Cortex of kidney (tissue), 1 donor: ENCODE measurements at places on chromosomes 2 and 18.

- no peak for DNase-seq
Observed at GRCh38 chr2:129656081-129656598, 323.3 kb upstream of the RAB6C start.

DNA sequence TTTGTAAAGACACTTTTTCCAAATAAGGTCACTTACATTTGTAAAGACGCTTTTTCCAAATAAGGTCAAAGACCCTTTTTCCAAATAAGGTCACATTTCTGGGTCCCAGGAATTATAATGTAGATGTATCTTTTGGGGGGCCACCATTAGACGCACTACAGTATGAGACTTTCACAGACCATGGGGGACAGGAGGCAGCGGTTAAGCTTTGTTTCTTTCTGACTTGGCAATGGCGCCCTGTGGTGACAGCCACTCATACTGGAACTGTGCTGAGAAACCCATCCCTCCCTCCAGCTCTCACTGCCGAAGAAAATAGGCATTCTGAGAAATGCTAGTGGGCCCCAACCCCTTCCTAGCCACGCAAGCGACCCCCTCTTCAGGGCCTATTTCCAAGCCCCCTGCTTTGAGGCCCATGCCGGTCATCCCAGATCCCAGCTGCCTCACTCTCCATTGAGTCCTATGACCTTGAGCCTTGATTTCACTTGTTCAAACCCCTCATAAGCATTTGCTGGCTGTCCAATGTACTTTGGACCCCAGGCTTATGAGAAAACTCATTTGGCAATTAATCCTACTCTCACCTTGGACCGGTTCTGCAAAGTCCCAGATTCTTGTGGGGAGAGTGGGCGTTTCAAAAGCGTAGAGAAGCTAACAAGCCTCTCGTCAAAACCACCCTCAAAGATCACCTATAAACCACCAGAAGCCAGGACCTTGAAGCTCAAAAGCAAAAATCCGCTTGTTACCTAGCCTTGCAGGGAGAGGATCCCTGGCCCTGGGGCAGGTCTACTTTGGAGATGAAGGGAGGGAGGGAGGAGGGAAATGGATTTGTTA lies 11.3 kb upstream of the SPATA3 start:
- DNase-seq = no peak

GRCh38 chr2:197204519-197205250 lies 105.9 kb downstream of the ANKRD44 start:
- no peak for DNase-seq

DNA sequence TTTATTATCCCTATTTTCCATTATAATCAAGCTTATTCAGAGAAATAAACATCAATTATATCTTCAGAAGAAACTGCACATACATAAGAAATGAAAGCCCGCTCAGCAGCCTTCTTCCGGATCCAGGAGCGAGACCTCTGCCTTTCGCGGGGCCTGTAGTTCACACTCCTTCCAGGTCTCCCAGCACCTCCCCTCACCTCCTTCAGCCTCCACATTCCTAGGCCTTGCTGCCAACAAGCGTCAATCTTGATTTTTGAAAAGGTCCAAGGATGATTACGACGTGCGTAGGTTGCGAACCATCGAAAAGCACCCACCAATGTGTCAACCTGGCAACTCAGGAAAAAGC lies 355 bp upstream of the KIDINS220 start:
- DNase-seq = no peak

GRCh38 chr18:59550174-59550516 lies 147.1 kb downstream of the CCBE1 start:
- DNase-seq = no peak

GRCh38 chr2:101883860-101884259 lies 107.9 kb upstream of the IL1R2 start:
- no peak for DNase-seq

DNA sequence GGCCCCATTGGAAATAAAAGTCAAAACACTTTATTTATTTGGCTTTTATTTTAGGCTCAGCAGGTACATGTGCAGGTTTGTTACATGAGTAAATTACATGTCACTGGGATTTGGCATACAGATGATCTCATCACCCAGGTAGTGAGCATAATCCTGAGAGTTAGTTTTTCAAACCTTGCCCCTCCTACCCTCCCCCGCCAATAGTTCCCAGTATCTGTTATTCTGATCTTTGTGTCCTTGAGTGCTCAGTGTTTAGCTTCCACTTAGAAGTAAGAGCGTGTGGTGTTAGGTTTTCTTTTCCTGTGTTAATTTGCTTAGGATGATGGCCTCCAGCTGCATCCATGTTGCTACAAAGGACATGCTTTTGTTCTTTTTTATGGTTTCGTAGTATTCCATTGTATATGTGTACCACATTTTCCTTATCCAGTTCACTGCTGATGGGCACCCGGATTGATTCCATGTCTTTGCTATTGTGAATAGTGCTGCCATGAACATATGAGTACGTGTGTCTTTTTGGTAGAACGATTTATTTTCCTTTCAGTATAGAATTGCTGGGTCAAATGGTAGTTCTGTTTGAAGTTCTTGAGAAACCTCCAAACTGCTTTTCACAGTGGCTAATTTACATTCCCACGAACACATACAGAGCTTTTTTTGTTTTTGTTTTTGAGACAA lies 47.9 kb downstream of the ARMC9 start:
- DNase-seq = no peak

GRCh38 chr2:181542170-181542569 lies 85.0 kb downstream of the ITGA4 start:
- no peak for DNase-seq

- DNase-seq = peak; percentile 49
Observed at GRCh38 chr2:97995734-97996624, at the start of gene TMEM131. TSS of gene TMEM131 (minus strand) at chr2:97995948. CDS start at chr2:97995662, 286 bp downstream.

DNA sequence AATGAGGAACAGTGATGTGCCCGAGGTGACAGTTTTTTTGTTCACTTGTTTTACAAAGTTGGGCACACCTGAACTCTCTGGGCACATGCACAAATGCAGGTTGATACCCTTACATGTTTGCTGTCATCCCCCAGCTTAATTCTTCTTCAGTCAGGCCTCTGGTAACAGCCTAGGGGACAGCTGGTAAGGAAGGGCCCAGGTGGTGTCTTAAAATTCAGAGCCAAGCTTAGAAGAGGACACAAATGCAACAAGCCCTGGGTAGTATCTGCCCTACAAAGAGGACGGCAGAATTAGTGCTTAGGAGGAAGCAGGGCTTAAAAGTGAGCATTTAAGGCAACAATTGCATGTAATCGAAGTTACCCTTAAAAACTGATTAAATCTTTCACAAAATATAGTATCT lies 171.9 kb upstream of the ACAA2 start:
- DNase-seq = no peak

- no peak for DNase-seq
Observed at GRCh38 chr2:168475636-168476035, 19.6 kb downstream of the CERS6 start.

DNA sequence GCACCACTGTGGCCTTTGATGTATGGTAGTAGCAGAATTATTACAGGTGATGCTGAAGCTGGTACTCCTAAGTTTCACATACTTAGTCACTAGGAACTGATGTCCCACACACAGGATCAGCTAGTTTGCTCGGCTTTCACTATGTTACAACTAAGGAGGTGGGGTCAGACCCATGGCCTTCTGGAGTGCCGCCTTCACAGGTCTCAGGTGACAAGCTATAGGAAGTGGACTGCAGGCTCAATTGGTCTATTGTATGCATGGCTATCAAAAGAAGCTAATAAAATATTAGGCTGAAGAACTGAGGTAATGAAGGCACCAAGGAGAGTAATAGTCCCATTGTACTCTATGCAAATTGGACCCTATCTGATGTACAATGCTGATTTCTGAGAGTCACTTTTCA lies 170.6 kb downstream of the DLGAP1 start:
- DNase-seq = no peak

GRCh38 chr2:176078541-176079284 lies 5.0 kb downstream of the EVX2 start:
- no peak for DNase-seq

- no peak for DNase-seq
Observed at GRCh38 chr2:233707940-233708644, 4.6 kb upstream of the UGT1A5 start.

GRCh38 chr2:48209214-48209885 lies 303.1 kb upstream of the FBXO11 start:
- DNase-seq = no peak

DNA sequence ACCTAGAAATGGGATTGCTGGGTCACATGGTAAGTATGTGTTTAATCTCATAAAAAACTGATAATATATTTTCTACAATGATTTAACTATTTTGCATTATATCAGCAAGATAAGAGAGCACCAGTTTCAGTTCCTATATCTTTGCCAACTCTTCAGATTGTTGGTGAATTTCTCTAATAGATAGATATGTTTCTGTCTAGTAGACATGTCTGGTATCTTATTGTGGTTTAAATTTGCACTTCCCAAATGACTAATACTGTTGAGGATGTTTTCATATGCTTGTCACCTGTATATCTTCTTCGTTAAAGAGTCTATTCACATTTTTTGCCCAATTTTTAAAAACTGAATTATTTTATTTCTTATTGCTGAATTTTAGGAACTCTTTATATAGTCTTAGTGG lies 113.8 kb upstream of the UXS1 start:
- DNase-seq = no peak

DNA sequence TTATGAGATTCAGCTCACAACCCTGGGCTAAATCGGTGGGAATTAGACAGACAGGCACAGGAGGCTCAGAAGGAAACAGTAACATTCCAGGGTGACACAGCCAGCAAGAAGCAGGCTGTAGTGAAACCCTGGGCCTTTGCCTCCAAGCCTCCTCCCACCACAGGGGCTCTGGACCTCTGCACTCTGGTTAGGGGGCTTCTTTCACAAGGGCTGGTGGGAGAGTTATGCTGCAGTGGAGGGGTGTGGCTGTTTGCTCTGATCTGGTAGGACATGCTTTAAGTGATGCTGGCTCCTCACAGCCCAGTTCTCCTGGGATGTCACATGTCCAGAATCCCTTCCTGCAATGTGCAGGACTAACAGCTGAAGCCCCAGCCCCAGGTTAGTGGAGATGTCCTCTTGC lies 109.9 kb downstream of the TGFA start:
- DNase-seq = no peak
